ENCODE measurements at places on chromosomes 6 and 20. TPM values are rescaled to one million over a fixed set of nuclear protein-coding genes. Genes with fewer than 3 reads are reported as not detected.

DNA sequence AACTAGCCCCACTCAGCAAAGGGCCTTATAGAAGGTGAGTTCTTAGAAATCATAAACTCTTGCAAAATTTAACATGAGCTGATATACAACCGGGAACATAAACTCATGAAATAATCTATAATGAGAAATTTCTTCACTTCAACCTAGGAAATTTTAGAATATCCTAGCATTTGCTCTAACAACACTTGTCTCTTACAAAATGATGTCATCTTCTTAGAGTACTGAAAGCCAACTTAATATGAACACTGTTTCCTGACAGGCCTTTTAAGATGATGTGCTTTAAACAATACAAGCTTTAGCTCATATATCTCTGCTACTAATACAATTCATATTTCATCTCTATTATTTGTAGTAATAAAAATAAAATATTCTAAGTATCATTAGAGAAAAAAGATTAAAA is 932 bp downstream of the PACRG start:
- H3K27me3 ChIP-seq = no peaks in the 10 kb centered on the region
- H3K4me1 ChIP-seq = peaks cover 11% of the 10 kb centered on the region
- peak overlapping the region; percentile 92 for H3K27ac ChIP-seq

The PCED1A gene
- total RNA-seq = 23.6 TPM

GRCh38 chr20:63534427-63534830 is 2.7 kb downstream of the PTK6 start:
- no peak for DNase-seq
- no peaks in the 10 kb centered on the region for H3K27me3 ChIP-seq
- peaks cover 21% of the 10 kb centered on the region for H3K4me1 ChIP-seq
- no peak overlapping the region for H3K27ac ChIP-seq
- no peaks in the 10 kb centered on the region for H3K36me3 ChIP-seq

- H3K27me3 ChIP-seq = no peaks in the 10 kb centered on the region
- no peak overlapping the region for H3K27ac ChIP-seq
- no peaks in the 10 kb centered on the region for H3K36me3 ChIP-seq
Measured at GRCh38 chr6:134071846-134072245, 19.4 kb upstream of the SLC2A12 start.

The CGA gene
- not detected for total RNA-seq

The SLC22A16 gene
- not detected for total RNA-seq

DNA sequence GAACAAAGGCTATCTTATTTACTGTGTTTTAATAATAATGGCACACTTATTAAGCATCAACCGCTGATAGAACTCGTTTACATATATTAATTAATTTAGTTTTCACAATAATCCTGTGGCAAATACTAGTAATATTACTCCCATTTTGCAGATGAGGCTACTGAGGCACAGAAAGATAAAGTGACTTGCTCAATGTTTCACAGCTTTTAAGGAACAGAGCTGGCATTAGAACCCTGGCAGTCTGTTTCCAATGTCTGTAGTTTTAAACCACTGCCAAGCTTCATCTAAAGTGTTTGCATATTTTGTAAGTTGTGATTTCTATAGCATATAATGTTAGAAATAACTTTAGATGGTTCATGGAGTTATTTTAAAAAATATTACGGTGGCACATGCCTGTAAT is 38.4 kb upstream of the LRRC1 start:
- no peaks in the 10 kb centered on the region for H3K36me3 ChIP-seq
- no peaks in the 10 kb centered on the region for H3K4me1 ChIP-seq
- H3K27ac ChIP-seq = no peak overlapping the region
- DNase-seq = peak; percentile 4

The VSX1 gene
- 0.83 TPM for total RNA-seq

The MC3R gene
- total RNA-seq = not detected

DNA sequence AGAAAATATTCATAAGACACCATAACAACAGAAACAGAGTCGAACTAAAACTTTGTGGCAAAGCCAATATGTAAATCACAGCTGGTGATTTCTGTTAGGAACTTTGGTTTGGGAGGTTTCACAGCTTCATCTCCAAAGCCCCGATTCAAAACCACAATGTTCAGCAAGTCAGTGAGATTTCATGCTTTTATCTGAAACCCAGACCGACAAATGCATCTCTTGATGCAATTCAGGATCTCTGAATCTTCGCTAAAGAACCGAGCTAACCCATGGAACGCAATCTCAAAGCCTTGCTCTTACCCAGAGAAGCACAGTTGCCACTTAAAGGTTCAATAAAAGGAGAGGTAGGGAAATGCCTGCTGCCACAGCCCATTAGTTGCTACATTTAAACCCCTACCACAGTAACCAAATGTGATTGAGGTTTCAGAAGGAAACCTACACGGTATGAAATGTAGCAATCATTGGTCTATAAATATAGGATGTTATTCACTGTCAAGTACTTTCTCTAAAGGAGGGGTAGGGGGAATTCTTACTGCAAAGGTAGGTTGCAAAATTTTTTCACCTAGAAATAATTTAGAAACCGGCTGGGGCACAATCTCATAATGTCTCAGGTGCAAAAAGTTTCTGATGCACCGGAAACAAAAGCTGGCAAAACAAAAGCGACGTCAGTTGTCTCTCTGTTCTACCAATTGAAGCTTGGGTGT is 381.0 kb upstream of the ARID1B start:
- peak; percentile 62 for DNase-seq
- H3K4me1 ChIP-seq = no peaks in the 10 kb centered on the region
- H3K4me3 ChIP-seq = no peak overlapping the region
- H3K27me3 ChIP-seq = no peaks in the 10 kb centered on the region

DNA sequence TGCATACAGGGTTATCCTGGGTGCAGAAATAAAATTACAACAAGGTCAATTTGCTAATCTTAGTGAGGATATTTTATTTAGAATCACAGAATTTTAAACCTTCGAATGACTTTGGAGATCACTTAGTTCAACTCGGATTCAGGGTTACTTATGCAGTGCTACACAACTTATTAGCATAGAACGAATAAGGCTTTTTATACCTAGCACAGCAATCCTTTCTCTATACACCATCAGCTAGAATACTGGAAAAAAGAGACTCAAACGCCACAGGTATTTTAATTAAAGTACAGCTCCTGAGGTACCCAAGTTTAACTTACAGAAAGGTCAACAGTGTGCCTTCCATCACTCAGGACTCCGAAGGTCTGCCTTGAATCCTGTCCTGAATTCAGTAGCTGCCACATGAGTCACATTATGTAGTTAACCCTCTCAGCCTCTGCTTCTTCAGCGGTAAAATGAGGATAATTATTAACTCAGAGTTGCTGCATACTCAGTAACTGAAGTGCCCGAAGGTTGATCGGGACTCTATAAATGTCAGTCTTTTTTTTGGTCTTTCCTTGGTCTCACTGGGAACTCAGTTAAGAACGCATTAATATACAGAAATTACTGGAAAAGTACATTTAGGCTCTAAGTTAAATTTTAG is 6.0 kb upstream of the QKI start:
- H3K36me3 ChIP-seq = no peaks in the 10 kb centered on the region

DNA sequence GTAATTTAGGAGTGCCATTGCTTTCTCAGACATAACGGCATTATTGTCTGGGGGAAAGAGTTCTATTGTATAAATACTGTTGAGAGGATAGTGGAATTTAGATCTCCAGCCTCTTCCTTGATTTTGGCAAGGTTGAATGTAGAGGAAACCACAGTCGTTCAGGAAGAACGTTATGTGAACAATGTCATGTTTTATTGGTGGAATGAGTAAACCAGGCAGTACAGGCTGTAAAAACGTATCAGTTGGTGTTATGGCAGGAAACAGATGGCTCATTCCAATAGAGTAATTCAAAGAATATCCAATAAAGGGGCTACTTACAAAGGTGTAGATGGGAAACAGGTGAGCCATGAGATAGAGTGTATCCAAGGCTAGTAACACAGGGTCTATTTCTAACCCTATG is 123.6 kb upstream of the SLC35B3 start:
- no peaks in the 10 kb centered on the region for H3K36me3 ChIP-seq
- H3K4me3 ChIP-seq = no peak overlapping the region
- H3K27ac ChIP-seq = no peak overlapping the region
- H3K27me3 ChIP-seq = no peaks in the 10 kb centered on the region

- H3K4me3 ChIP-seq = no peak overlapping the region
- no peaks in the 10 kb centered on the region for H3K36me3 ChIP-seq
- no peaks in the 10 kb centered on the region for H3K27me3 ChIP-seq
- no peaks in the 10 kb centered on the region for H3K4me1 ChIP-seq
Measured at GRCh38 chr6:63261820-63262219, 50.6 kb downstream of the FKBP1C start.

- H3K27me3 ChIP-seq = no peaks in the 10 kb centered on the region
- H3K36me3 ChIP-seq = no peaks in the 10 kb centered on the region
- H3K27ac ChIP-seq = peak overlapping the region; percentile 76
- H3K4me1 ChIP-seq = peaks cover 19% of the 10 kb centered on the region
Measured at GRCh38 chr6:43970913-43971775, 156.1 kb downstream of the MRPL14 start.

The PYGB gene
- 398 TPM for total RNA-seq

GRCh38 chr6:105997482-105997881 is 88.7 kb upstream of the PRDM1 start:
- H3K27me3 ChIP-seq = peaks cover 43% of the 10 kb centered on the region
- DNase-seq = no peak
- H3K36me3 ChIP-seq = no peaks in the 10 kb centered on the region
- peaks cover 28% of the 10 kb centered on the region for H3K4me1 ChIP-seq
- no peak overlapping the region for H3K4me3 ChIP-seq

- H3K27ac ChIP-seq = no peak overlapping the region
- no peaks in the 10 kb centered on the region for H3K36me3 ChIP-seq
Measured at GRCh38 chr20:44756956-44757355, 11.3 kb downstream of the KCNK15 start.

The TBX18 gene
- total RNA-seq = 8.7 TPM

The CCM2L gene
- total RNA-seq = 11.3 TPM

DNA sequence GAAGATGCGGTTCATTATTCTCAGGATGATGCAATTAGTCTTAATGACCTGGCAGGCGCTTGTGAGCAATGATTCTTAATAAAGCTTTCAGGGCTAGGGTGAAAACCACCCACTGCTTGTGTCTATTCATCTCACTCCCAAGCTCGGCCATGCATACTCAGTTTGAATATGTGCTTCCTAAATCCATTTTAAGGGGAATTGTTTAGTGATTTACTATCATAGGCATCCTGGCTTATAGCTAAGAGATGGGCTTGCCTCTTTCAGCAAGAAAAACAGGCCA is 141.1 kb upstream of the SLC24A3 start:
- no peak overlapping the region for H3K4me3 ChIP-seq
- no peaks in the 10 kb centered on the region for H3K27me3 ChIP-seq
- H3K27ac ChIP-seq = no peak overlapping the region

Data from esophagus muscularis mucosa (tissue), 4 donors.